ENCODE measurements at places on chromosomes 16 and 17.
A peak's percentile ranks its signal among the peaks of the same experiment; 100 is the strongest.

DNA sequence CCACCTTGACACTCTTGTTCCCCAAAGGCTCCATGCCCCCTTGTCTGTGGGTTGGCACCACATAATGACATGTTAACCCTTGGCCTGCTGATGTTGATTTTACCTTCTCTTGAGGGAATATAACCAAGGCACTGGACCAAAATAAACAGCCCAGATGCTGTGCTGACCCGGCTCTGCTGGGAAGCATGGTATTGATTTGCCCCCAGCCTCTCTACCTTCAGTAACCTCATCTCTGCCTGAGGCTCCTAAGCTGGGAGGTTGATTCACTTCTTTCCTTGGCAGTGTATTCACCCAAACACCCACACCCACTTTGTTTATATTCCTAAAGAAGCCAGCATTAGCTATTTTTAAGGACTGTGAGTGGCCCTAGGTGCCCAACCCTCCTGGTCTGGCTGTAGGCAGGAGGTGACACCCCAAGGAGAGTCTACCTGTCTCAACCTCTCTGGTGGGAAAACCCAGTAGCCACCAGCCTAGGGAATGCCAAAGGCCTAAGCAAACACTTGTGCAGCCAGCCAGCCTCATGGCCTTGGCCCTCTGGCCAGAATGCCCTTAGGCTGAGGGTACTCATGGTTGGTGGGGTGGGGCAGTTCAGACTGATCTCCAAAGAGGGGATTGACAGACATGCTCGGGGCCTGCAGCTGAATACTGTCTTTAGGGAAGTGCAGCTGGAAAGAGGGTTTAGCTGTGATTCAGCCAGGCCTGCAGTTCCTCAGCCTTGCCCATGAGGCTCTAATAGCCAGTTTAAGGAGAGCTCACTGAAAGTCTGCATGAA is 42.7 kb downstream of the GNAO1 start:
- no peak for DNase-seq

DNA sequence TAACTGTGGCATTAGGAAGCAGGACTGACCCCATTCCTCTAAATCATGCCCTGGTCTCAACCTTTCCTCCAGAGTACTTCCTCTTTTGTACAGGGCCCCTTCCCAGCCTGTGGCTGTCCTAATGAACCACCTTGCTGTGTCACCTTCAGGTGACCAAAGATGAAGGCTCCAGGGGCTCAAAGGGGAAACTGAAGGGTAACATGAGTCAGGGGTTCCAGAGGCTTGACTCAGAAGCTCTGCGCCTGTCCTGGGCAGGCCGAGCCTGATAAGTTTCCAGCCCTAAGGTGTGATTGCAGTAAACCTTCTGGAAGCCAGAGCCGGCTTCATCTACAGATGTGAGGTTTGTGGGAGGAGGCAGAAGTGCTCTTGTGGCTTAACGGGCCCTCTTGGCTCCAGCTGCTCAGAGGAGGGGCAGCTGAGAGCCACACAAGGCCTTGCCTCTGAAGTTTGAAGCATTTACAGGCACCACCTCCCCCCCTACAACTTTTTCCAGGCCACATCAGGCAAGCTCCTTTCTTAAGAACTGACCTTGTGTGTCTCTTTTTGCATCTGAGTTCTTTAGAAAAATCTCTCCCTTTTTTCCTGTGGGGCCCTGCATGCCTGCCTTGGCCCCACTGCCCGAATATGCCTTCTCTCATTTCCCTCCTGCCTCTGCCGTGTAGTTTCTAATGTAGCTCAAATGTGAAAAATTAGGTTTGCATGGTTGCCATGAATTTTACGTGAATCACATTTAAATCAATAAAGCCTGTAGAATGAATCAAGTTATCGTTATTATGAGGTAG is 149.9 kb downstream of the CLEC16A start:
- peak; percentile 64 for DNase-seq

GRCh38 chr17:17017343-17018014 is 24.8 kb upstream of the MPRIP start:
- no peak for DNase-seq

GRCh38 chr17:36849871-36850348 is 87.4 kb upstream of the LHX1 start:
- peak; percentile 18 for DNase-seq

- DNase-seq: no peak
Observed at GRCh38 chr17:43958748-43959352, 5.1 kb upstream of the PYY start.

DNA sequence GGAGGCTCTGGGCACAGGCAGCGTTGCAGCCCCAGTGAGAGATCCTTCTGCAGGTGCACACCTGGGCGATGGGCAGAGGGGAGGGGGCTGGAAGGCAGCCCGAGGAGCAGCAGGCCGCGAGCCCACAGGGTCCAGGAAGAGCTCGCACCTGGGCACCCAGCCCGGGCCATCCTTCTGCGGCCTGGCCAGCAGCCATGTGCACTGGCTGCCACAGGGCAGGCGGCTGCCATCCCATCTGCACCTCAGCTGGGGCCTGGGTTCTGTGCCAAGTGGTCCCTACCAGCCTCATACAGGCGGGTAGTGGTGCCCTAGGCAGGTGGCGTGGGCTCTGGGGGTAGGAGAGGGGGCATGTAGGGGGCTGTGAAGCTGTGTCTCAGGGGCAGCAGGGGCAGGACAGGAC is 197.2 kb downstream of the RBFOX3 start:
- no peak for DNase-seq

DNA sequence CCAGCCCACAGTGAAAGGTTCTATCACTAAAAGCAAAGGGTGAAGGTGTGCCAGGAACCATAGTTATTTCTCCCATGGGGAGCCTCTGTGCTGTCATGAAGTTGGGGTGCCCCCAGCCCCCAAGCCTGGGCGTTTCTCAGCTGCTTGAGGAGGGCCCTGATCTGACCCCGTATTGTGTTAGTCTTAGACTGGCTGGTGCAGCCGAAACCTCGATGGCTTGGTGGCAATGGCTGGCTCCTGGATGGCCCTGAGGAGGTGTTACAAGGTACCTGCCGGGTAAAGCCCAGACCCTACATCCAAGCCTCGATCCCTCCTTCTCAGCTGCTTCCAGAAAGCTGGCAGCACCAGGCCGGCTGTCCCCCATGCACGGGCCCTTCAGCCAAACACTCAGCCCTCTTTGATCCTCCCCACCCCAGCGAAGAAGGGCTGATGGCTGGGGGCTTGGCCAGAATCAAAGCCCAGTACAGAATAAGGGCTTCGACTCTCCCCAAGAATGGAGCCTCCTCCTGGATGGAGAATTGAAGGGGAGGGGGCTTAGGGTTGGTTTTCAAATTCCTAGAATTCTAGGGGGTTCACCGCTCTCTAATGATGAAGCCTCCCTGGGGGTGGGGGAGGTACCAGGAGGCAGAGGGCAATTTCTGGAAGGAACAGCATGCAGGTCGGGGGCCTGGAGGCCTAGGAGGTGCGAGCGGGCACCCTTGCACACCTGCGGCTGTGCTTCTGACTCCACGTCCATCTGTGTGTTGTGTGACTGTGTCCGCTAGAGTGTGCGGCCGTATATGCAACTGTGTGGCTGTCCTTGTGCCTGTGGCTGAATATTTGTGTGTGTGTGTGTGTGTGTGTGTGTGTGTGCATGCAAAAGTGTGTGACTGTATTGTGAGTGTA is 23.7 kb downstream of the WFDC1 start:
- DNase-seq: no peak

GRCh38 chr16:75097941-75098901 is 18.4 kb downstream of the LDHD start:
- DNase-seq: peak; percentile 66

GRCh38 chr17:61389670-61390478 is 9.8 kb upstream of the TBX2 start:
- peak; percentile 53 for DNase-seq

DNA sequence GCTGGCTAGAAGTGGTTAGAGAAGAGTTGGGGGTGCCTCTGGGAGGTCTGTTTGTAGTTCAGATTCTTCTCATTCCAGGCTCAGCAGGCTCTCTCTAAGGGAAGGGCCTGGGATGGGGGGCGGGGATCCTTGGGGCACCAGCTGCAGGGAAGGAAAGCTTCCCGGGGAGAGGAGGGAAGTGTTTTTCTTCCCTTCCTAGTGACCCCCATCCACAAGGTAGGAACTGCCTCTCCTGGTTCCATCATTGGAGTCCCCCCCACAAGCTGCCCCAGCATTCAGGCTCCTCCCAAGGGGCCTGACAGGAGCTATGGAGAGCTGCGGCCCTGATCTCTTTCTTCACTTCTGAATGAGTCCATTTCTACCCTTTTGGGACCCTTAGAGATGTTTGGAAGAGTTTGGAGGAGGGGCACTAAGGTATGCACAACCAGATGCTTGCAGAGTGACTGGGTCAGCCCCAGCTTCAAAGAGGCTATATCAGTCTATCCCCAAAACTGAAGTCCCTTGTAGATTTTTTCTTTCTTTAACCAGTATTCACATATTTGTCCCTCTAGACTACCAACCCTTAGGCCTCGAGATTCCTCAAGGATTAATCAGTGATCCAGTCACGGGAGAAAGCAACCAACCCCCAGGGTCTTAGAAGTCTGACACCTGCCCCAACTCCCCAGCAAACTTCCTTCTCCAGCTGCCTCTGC is 13.9 kb upstream of the FZD2 start:
- no peak for DNase-seq

DNA sequence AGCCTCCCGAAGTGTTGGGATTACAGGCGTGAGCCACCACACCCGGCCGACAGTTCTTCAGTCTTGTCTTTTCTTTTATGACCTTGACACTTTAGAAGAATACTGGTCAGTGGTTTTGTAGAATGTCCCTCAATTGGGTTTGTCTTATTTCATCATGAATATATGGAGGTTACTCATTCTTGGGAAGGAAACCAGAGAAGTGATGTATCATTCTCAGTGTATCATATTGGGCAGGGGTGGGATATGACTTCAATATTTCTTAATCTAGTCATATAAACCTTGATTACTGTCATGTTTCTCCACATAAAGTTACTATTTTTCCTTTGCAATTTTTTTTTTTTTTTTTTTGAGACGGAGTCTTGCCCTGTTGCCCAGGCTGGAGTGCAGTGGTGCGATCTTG is 36.9 kb downstream of the SNTB2 start:
- DNase-seq: no peak

DNA sequence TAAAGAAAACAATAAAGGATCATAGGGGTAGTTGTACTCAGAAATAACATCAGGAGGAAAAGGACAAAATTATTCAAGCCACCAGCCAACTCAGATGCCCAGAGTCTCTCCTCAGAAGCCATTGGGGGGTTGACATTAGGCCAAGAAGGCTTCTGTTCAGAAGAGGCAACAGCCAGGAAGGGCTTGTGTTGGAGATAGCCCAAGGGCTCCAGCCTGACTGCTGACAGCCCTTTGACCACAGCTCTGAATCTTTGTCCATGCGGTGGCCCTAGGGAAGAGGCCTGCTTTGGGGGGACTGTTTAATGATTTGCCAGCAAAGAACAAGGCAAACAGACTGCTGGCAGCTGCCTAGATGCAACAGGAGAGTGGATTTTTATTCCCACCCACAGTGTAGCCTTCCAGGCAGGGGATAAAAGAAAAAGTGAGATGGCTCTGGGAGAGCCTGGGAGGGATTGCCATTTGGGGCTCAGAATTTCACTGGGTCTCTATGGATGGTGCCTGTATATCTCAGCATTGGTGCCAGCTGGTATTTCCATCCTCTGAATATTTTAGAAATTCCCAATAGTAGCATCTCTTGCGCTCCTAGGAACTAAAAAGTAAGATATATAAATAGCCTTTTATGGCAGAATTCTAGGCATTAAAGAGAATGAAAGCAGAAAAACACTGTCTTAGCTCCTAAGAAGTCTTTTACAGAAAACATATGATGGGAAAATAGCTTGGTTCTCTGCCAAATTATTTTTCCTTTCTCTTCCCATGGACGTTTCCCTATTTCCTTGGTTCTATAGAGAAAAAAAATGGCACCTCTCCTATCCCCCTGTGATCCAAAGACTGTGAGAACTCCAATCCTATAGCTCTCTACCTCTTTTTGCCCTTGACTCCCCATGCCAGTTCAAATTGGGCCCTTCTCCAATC is 29.4 kb upstream of the SUPT4H1 start:
- DNase-seq: no peak

DNA sequence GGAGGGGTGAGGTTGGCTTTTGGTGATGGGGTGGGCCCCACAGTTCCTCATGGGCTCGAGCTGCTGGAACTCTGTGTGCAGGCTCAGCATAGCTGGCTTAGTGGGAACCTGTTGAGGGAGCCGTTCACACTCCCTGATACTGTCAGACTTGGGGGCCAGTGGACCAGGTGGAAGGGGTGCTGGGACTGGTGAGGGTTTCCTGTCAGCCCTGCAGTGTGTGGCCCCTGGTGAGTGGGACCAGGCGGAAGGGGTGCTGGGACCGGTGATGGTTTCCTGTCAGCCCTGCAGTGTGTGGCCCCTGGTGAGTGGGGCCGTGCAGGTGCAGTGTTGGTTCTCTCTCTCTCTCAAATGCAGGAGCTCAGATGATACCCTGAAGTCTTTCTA is 45.1 kb upstream of the ZNF750 start:
- no peak for DNase-seq

DNA sequence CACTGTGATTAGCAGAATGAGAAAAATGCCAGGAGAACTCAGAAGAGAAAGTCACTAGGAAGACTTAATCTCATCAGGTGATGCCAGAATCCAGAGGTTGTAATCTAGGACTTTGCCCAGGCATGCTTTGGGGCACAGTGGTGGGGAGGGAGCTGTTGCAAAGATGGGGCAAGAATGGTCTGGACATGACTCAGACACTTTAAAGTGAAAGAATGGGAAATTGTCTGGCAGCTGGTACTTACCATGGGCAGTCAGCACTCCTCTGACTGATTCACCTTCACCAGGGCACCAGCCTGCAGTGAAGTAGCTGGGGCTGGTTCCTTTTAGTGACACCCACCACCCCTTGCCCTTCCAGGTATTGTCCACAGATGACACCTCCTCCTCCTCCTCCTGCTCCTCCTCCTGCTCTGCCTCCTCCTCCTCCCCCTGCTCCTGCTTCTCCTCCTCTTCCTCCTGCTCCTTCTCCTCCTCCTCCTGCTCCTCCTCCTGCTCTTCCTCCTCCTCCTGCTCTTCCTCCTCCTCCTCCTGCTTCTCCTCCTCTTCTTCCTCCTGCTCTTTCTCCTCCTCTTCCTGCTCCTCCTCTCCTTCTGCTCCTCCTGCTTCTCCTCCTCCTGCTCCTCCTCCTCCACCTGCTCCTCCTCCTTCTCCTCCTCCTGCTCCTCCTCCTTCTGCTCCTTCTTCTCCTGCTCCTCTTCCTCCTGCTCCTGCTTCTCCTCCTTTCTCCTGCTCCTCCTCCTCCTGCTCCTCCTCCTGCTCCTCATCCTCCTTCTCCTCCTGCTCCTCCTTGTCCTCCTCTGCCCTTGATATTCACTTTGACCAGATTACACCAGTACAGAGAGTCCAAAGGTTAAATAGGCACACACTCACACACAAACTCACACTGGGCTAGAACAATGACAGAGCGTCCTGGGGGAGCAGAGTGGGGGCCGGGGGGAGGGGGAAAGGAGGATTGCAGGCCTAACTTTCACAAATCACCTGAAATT is at the start of gene CHD9NB:
Gene CHD9NB (minus strand): TSS at position 379 of the 983 bp plus-strand sequence. CDS start 8,739 bp downstream, outside the sequence.
- DNase-seq: no peak

Data from activated naive CD4-positive, alpha-beta T cell treated with anti-CD3 and anti-CD28 coated beads, Interleukin-2, amount 50 U/mL, for 16 hours (primary cell).